Anterior cingulate cortex (tissue), 58 donors: ENCODE measurements at places on chromosomes 16 and 17.

DNA sequence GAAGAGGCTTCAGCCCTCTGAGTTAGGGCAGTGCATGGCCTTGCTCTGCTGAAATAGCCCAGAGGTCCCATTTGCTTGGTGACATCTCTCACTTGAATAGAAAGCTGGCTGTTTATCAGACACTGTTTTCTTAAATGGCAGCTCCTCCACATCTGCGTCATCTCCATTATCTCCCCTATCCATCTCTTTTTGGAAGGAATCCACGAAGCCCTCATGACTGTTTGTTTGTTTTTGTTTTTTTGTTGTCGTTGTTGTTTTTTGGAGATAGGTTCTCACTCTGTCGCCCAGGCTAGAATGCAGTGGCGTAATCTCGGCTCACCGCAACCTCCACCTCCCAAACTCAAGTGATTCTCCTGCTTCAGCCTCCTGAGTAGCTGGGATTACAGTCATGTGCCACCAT is 16.6 kb downstream of the NAA60 start:
- DNase-seq = no peak

DNA sequence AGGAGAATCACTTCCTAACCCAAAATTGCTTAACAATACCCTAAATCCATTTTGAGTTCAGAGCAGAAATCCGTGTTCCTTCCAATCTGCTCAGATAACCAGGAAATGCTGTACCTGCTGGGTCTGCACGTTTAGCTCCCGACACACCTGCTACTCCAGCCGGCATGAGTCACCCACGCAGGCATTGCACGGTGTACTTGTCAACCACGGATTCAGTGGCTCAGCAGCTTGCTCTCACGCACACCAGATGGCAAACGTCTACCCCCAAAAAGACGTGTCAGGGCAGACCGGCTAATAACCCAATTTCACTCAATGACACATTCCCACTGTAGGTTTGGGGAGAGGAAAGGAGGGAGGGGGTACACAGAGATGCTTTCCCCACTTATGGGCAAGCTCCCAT is 468.1 kb downstream of the SOX9 start:
- peak; percentile 5 for DNase-seq

DNA sequence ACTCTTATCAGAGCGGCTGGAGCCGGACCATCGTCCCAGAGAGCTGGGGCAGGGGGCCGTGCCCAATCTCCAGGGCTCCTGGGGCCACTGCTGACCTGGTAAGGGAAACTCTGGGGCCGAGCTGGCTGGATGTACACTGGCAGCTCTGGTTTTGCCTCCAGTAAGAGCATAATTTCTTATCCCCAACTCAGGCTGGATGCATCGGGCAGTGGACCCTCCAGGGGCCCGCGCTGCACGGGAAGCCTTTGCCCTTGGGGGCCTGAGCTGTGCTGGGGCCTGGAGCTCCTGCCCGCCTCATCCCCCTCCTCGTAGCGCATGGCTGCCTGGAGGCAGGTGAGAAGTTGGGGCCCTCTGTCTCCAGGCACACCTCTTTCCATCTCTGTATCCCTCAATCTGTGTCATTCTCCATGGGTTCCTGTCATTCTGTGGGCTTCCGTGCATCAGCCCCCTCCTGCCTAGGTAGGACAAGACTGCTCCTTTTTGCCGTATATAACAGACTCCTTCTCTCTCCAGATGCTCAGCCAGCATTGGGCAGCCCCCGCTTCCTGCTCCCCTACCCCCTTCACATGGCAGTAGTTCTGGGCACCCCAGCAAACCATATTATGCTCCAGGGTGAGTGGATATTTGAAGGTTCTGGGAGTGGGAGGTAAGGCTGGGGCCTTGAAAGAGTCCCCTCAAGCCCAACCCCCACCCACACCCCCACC is 9.4 kb upstream of the TMEM88 start:
- no peak for DNase-seq

- DNase-seq = no peak
Measured at GRCh38 chr17:45104497-45104896, 27.8 kb downstream of the PLCD3 start.

DNA sequence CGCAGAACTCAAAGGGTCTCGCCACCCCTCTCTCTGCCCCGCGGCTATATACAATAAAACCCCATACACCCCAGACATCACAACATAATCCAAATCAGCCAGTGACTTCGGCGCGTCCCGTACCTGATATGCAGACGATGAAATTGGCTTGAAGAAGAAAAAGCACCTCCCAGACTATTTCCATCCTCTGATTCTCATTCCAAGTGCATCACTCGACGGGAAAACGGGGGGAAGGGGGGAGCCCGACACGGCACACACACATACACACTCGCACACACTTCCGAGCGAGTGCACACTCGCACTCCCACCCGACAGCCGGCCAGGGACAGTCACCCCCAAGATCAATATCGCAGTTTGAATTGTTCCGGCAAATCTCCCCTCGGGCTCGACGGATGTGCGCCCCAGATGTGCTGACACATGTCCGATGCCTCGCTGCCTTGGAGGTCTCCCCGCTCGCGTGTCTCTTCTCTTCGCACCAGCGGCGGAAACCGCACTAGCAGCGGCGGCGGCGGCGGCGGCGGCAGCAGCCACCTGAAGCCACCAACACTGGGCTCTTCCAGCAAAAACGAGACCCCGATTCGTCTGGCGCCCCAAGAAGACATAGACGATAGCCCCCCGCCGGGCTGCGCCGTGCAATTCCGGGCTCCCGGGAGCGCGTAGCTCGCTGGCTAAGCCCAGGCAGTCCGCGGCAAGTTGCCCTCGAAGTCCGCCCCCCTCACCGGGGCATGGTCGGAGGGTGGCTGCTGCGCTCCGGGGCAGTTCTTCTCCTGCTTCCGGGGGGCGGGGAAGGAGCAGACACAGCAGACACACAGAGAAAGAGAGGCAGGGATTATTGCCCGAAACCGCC is 688 bp downstream of the CA10 start:
- no peak for DNase-seq

DNA sequence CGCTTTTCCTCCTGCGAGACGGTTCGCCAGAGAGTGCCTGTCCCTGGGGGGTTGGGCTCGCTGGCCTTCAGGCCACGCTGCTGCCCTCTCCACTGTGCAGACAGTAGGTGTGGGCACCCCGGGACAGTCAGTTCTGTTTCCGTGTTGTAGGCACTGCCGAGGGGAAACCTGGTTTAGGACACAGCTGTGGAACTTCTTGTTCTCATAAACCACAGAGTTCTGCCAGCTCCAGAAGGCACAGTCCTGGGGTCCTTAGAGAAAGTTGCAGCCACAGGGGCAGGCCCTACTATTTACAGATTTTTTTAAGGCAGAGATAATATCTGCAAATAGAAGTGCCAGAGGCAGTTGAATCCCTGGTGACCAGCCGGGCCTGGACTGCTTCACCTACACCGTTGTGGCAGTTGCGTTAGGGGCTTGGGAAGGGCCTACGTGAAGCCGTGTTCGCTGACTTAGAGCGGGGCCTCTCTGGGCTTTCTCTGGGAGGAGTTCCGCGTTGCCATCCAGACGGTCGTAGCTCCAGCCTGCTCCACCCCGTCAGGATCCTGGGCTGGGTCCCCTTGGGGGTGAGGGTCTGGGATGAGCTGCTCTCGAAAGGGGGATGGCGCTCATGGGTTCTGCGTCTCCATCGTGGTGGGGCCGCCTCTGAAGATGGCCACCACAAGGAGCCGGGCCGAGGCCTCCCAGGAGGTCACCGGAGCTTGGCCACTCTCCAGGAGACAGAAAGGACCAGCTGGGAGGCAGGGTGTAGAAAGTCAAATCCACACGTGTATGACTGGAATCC is 126.3 kb downstream of the BANP start:
- no peak for DNase-seq

GRCh38 chr17:45770632-45771270 is 13.4 kb upstream of the CRHR1 start:
- no peak for DNase-seq

GRCh38 chr16:87966064-87966645 is 14.9 kb downstream of the BANP start:
- no peak for DNase-seq

- DNase-seq = no peak
Measured at GRCh38 chr16:71297341-71297634, 8.1 kb upstream of the CMTR2 start.

DNA sequence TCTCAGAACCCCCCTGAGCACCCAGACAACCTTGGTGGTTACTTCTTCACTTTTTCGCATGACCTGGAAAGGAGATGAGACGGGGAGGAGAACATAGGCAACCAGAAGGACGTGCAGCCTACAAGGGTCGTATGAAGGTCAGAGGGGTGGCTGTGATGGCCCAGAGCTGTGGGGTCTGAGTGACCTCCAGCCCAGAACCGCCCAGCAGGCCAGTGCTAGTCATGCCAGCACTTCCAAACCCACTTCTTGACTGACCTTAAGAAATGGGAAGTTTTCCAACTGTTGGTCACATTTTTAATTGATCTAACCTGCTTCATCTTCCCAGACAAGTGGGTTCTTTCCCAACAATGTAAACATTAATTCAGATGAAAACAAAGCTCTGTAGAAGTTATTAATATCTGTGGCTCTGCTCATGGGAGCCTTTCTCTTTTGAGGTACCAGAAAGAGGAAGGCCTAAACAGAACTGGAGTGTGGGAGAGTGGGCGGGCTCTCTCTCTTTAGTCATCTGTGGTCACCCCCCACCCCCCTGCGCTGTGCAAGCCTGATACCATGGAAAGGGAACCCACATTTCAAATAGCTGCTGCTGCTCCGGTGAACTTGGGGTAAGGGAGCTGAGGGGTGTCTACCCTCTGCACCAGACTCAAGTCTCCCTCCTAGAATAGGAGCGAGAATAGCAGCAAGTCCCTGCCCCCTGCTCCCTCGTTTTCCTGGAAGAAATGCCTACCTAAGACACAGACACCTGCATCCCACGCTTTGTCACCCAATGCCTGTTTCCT is 101.6 kb downstream of the RAB11FIP4 start:
- no peak for DNase-seq

DNA sequence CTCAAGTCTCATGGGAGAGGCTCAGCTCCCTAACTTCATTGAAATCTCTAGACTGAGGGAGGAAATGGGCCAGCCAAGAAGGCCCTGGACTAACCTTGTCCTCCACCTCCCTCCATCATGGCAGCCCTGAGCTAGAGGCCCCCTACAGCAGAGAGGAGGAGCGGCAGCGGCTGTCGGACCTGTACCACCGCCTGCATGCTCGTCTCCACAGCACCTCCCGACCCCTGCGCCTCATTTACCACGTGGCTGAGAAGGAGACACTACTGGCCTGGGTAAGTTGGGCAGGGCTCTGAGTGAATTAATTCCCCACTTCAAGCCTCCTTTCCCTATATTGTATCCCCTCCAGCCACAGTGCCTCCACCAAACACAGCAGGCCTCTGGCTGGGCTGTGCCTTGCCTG is 3.8 kb upstream of the SYCE1L start:
- DNase-seq = no peak

GRCh38 chr16:88476817-88477397 is 23.8 kb downstream of the ZFPM1 start:
- DNase-seq = no peak

DNA sequence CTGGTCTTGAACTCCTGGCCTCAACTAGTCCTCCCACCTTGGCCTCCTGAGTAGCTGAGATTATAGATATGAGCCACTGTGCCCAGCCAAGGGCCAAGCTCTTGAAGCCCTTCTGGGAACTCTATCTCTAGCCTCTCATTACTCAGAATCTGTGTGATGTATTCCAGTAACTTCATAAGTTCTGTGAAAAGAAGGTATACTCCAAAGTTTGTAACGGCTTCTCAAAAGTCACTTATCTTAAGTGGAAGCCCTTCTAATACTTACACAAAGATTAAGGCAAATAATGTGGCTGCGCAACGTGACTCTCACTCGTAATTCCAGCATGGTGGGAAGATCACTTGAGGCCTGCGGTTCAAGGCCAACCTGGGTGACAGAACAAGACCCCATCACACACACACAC is 19.1 kb upstream of the ATP6V0C start:
- DNase-seq = no peak

DNA sequence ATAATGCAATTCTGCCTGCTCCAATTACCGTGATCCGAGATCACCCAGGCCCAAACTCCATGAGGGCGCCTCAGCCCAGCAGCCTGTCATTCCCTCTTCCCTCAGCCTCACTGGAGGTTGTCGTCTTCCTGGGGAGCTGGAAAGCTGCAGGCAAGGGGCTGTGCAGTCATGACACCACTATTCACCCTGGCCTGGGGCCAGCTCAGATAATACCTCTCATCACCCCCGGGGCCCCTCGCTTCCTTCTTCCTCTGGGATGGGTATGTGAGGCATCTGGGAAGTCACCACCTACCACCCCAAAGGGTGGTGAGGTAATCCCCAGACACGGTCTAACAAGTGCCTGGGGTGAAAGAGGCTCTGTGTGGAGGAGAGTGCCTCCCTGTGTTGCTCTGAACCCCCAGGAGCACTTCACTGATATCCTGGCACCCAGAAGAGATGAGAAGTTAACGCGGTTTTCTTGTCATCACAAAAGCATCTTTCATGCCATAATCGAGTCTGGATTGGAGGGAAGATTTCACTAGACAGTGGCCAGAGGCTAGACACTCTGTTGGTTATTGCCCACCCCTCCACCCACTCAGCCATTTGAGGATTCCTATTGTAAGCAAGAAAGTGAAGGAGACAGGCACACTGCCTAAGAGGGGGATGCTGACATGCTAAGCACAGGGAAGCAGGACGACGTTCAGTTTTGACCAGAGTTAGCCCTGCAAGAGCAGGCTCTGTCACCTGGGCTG is 18.4 kb downstream of the CFAP20 start:
- DNase-seq = no peak

- DNase-seq = no peak
Measured at GRCh38 chr17:42563543-42563942, 1.6 kb downstream of the COASY start.

DNA sequence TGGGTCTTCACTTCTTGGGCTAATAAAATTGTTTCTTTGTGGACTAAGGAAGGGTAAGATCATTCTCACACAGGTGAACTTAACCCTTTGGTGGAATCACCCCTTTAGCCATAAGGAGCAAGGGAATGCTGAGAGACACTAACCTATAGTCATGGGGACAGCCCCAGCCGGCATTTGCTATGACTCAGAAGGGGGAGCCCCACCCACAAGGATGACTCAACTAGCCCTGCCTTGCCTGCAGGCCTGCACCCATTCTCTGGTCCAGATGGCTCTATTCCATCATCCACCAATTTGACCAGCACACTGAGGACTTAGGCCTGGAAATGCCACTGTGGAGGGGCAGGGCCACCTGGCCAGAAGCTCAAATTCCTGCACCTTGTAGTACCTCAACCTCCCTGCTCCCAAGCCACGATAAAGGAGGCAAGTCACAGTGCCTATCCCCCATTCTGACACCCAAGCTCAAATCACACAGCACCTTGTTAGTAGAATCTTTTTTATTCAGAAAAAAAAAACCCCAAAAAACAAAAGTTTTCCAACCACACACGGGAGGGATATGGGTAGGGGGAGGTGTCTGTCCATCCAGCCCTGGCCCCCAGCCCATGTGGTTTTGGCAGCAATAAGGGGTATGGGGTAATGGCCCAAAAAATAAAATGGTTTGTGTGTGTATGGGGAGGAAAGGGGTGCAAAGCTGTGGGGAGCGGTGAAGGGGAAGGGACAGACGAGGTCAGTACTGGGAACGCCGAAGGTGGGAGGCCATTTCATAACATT is 3.0 kb downstream of the PFN1 start:
- no peak for DNase-seq

DNA sequence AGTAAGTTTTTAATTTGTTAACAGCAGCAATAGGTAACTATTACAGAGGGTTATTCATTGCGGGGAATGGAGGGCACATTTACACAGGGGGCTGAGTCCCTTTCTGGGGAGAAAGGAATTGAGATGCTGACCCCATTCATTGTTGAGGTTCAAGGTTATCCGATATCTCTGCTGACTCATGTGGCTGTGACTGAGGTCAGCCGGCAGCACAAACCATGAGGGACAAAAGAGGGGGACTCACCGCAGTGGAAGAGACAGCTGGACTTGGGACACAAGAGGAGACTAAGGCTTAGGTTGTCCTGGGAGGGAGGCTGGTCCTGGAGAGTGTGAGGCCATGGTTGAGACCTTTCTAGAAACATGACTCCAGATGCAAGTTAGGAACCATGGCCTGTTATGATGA is 119.1 kb upstream of the XYLT1 start:
- no peak for DNase-seq
